Fibroblast of skin of back (primary cell): ENCODE measurements at places on chromosomes 6 and 20.

DNA sequence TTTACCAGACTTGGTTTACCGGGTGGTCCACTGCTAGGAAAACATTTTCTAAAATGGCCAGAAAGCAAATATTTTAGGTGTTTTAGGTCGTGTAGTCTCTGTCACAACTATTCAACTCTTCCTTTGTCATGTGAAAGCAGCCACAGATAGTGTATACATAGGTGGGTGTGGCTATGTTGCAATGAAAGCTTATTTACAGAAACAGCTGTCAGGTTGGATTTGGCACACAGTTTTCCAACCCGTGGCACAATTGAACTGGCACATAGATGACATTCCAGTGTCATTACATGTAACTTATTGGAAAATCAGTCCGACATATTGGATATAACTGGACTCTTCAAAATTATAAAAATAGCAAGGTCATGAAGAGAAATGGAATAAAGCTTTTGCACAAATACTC, 68.9 kb upstream of the KCNQ5 start:
- peak; percentile 8 for DNase-seq

GRCh38 chr20:35592339-35592974, 23.2 kb upstream of the SPAG4 start:
- DNase-seq: no peak

DNA sequence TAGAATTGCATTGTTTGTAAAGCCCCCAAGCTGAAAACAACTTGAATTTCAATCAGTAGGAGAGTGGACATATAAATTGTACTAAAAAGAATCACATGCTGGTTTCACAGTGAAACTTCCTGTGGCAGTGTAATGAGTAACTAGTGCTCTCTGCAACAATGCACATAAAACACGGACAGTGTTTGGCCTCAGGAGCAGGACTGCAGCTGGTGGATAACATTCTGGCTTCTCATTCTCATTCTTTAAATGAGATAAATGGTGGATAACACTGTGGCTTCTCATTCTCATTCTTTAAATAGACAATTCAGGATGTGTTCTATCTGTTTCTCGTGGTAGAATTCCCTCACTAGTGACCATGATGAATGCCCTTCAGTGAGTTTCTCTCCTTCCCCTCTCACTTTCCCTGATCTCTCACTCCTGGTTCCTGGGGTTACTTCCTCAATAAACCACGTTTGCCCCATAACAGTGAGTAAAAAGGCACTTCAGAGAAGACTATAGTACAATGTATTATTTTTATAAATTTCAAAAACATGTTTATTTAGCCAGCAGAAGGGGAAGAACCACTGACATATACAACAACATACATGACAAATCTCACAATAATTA, 59.9 kb downstream of the SLC22A2 start:
- DNase-seq: no peak

GRCh38 chr6:52201046-52201445, 14.9 kb downstream of the IL17A start:
- DNase-seq: no peak

DNA sequence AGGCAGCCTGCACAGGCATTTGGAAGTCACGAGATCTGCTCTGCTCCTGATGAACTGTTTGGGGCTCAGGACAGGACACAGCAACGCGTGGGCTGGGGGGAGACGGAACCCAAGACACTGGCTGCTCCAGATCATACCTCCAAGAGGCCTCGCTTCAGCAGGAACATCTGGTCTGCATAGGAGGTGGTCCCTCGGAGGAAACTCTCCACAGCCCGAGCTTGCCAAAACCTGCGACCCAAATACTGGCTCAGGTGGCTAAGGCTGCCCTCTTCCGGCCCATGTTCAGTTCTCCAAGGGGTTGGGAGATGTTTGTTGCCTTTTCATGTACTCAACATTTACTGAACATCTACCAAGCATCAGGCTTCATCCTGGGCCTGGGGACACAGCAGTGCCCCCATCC, 51.7 kb downstream of the MYH7B start:
- no peak for DNase-seq

- no peak for DNase-seq
Observed at GRCh38 chr6:129686941-129687627, 22.9 kb downstream of the ARHGAP18 start.

- peak; percentile 87 for DNase-seq
Observed at GRCh38 chr6:80548532-80548931, 442.1 kb downstream of the BCKDHB start.

- DNase-seq: no peak
Observed at GRCh38 chr20:54204063-54204462, 3.8 kb upstream of the PFDN4 start.

GRCh38 chr6:53992522-53992921, 118.7 kb upstream of the MLIP start:
- no peak for DNase-seq

DNA sequence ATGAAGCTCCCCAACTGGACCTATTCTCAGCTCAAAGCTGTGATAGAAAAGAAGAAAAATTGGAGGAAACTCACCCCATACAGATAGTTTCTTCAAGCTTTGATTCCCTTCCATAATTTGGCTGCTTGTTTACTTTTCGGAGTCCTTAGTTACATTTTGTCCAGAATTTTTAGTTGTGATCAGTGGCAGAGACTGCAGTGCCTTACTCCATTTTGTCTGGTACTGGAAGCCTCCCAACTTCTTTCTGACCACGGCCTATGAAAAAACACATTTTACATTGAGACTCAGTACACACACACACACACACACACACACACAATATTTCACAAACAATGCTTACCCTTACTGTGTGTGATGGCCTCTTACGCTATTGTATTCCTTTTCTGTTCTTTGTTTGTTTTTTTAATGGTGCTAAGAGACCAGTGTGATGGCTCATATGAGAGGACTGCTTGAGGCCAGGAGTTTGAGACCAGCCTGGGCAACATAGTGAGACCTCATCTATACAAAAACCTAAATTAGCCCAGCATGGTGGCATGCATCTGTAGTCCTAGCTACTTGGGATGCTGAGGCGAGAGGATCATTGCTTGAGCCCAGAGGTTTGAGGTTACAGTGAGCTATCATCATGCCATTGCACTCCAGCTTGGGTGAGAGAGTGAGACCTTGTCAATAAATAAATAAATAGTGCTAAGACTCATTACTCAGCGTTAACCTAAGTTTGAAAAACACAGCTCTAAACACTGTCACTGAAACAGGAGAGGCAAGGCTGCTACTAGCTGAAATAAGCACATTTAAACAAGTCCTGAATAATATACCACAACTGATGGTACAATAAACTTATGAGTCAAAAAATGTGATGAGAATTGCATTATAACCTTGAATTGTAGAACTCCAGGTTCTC, 13.8 kb upstream of the RNF8 start:
- no peak for DNase-seq

- no peak for DNase-seq
Observed at GRCh38 chr6:54132587-54132986, 21.3 kb downstream of the MLIP start.

DNA sequence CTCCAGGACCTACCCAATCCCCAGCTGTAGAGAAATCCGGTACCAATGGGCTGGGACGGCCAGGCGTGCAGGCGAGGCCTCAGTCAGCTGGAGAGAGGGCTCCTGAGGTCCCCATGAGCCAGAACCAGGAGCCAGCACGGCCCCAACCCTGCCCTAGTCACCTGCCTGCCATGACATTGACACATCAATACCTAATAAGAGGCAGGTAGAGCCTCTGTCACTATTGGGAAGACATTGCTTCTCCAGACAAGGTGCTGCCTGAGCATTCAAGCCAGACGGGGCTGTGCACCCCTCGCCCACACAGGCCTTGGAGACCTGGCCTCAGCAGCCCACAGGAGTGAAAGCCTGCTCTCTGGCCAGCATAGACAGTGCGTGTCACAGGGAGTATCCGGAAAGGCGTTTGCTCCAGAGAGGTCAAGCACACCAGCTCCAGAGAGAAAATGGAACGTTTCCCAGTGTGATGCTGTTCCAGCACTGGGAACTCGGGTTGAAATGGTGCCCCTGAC, 3.5 kb downstream of the DLL1 start:
- no peak for DNase-seq

GRCh38 chr20:31675828-31676608, 38.3 kb downstream of the COX4I2 start:
- DNase-seq: no peak

DNA sequence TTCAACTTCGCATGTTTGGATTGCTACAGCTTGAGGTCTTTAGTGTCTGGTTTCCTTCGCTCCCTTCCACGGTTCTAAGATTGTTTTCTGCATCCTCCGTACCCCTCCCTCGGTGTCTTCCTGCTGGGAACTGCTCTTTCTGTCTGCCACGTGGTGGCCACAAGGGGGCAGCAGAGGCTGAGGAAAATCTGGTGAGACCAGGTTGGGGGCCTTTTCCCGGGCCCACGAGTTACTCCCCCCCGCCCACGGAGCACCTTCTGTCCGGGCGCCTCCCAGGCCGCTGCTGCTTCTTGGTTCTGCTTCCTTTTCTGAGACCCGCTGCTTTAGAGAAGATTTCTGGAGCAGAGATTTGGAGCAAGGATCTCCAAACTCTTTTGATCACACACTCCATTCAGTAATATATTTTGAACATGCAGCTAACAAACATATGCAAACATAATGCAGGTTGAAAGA, 21.1 kb upstream of the NOTCH4 start:
- DNase-seq: peak; percentile 70

- no peak for DNase-seq
Observed at GRCh38 chr6:30143780-30144179, 7.8 kb downstream of the TRIM40 start.

GRCh38 chr6:125346926-125347563, 45.3 kb upstream of the HDDC2 start:
- DNase-seq: no peak

DNA sequence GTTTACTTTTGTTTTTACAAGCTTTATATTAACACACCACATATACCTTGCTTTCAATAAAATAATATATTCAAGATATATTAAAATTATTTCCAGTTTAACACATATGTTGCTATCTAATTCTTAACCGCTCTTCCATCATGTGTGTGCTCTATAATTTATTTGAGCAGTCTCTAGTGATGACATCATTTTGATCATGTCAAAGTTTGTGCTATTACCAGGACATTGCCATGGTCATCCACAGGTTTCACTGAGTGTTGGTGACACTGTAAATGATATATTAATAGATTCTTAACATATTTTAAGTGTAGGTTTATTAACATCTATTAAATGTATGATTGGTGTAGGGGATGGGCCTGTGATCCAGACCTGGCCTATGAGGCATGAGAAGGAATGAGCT, 17.1 kb upstream of the CST4 start:
- DNase-seq: no peak

GRCh38 chr20:16701296-16701695, 28.5 kb upstream of the SNRPB2 start:
- DNase-seq: no peak

DNA sequence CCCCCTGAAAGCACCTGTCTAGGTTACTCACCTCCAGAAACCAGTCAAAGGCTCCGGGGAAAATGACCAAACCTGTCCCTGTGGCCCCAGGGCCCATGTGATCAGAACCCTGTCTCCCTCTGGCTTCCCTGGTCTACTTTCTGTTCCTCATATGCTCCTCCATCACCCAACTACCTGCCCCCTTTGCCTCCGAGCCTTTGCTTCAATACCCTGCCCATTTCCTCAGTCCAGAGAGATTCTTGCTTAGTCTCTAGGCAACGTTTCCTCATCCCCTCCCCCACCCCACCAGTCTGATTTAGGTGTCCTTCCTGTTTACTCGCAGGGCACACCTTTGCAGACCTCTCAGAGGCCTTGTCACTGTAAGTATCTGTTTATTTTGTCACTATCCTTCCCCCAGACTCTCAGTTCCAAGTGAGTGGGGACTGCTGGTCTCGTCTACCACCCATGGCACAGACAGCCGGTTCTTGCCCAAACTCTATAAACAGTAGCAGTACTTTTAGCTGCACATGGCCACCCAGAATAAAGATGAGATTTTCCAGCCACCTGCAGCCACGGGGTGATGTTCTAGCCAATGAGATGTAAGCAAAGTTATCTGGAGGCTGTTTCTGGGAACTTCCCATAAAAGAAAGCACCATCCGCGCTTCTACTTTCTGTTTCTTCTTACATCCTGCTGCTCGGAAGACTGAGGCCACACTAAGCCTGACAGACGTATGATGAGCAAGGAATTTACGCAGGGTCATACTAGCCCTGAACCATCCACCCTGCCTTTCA, 13.3 kb downstream of the ELOVL5 start:
- DNase-seq: no peak

DNA sequence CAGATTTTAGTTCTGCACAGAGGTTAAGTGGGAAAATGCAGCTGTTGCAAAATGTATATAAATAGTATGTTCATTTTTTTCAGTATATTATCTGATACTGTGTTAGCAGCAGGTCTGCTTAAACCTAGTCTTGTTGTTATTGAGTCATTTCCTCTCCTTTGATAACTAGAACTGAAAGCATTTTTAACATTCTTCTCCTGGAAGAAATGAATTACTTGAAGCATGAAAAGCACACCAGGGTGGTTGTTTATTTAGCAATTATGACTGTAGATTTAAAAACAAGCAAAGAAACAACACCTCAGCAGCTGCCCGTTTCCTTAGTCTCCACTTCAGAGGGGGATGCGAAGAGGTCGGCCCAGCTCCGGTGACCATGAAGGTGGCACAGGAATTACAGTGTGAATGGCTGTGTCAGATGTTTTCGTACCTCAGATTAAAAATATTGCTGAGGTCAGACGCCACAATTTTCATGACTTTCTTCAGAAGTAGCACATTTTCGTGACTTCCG, 53.5 kb downstream of the GOPC start:
- DNase-seq: peak; percentile 77

GRCh38 chr20:17663486-17663885, 18.6 kb downstream of the RRBP1 start:
- DNase-seq: no peak

DNA sequence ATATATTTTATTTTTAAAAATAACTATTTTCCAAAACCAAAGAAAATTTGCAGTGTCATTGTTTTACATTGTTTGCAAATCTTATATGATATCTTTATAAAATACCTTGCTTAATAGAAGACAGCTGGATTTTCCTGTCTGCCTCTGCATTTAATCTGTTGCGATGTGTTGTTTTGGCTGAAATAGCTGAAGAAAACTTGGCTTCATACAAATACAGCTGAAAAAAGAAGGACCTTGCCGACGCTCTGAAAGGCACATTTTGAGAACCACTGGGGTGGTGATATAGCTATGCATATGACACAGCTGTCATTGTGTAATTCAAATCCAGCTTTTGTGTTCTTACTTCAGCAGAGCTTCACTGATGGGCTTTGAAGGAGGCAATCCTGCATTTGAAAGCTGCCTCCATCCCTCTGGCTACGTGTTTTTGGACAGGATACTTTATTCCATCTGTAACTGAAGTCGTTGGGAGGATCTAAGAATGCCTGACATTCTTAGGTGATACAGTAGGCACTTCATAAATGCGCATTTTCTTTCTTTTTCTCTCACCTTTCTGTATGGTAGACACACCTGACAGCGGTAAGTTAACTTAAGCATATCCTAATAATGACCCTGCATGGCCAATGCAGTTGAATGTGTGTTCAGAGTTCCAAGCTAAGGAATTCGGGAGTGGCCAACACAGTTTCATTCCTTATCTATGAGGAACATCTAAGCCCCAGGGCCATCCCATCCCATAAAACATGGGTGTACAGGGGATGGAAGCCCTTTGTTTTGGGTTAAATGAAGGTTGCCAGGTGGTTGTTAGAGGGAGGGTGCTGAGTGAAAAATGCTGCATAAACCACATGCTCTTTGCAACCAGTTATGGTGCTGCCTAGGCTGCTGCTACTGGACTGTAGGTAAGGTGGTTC, 213.0 kb downstream of the TFAP2A start:
- no peak for DNase-seq
